Psoas muscle (tissue), 8 donors: ENCODE measurements at places on chromosomes 4 and X. TPM values are rescaled to one million over a fixed set of nuclear protein-coding genes. Genes with fewer than 3 reads are reported as not detected.

The ADAMTS3 gene
- total RNA-seq: 0.89 TPM

The SOD3 gene
- total RNA-seq: 15.6 TPM

The MAGEA1 gene
- total RNA-seq: not detected

The RENBP gene
- 4.4 TPM for total RNA-seq

The C4orf17 gene
- total RNA-seq: not detected

The ARX gene
- total RNA-seq: 12.8 TPM

The USO1 gene
- total RNA-seq: 175 TPM

The TMPRSS11F gene
- total RNA-seq: not detected

The TMSB15C gene
- 0.17 TPM for total RNA-seq

The SLC16A2 gene
- total RNA-seq: 1.7 TPM

The NPNT gene
- 0.98 TPM for total RNA-seq
